Stimulated activated CD4-positive, alpha-beta T cell treated with anti-CD3 and anti-CD28 coated beads, Interleukin-4, amount 100 ng/mL, for 48 hours (primary cell): ENCODE measurements at places on chromosomes 5 and 9.

GRCh38 chr9:11233696-11234095 is 620.9 kb upstream of the PTPRD start:
- no peak for DNase-seq

GRCh38 chr9:84772511-84772910 is 103.0 kb downstream of the NTRK2 start:
- DNase-seq: no peak

DNA sequence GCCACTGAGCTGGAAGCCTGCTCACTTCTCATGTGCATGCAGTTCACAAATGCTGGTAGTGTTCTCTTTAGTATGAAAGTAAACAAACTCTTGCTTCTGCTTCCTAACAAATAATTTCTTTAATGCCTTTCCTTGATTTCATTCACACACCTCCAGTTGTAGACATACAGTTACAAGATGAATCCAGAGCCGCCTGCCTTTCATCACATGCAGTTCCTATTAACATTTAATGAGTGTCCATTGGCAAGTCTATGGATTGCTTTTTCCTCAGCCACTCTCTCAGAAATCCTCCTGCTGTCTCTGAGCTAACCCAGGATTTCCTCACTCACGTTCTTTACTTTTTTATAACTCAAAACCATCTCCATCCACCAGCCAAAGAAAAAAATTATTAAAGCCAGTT is 408.6 kb downstream of the BNC2 start:
- DNase-seq: no peak

- no peak for DNase-seq
These were observed 71.5 kb downstream of the ACER2 start for GRCh38 chr9:19480345-19480744.

DNA sequence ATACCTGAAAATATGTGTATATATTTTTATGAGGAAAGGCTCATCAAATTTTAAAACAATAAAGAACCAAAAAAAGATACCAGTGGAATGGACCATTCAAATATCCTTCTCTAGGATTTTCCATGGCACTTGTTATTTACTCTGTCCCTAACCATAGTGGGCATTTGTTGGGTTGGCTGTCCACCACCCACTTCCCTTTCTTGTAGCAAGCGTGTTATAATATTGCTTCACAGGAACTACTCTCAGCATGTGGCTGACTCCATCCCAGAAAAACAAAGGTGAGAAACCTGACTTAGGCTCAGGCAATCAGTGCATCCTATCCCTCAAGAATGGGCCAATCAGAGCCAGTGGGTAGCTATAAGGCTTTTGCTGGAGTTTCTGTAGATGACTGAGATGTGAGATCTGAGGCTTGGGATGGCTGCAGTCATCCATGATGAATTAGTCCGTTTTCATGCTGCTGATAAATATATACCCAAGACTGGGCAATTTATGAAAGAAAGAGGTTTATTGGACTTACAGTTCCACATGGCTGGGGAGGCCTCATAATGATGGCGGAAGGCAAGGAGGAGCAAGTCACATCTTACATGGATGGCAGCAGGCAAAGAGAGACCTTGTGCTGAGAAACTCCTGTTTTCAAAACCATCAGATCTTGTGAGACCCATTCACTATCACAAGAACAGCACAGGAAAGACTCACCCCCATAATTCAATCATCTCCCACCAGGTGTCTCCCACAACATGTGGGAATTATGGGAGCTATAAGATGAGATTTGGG is 17.2 kb downstream of the C5orf63 start:
- no peak for DNase-seq

GRCh38 chr5:158519433-158520021 is 580.2 kb downstream of the EBF1 start:
- DNase-seq: no peak

- no peak for DNase-seq
These were observed 739.3 kb upstream of the ZNF608 start for GRCh38 chr5:125485771-125486170.

DNA sequence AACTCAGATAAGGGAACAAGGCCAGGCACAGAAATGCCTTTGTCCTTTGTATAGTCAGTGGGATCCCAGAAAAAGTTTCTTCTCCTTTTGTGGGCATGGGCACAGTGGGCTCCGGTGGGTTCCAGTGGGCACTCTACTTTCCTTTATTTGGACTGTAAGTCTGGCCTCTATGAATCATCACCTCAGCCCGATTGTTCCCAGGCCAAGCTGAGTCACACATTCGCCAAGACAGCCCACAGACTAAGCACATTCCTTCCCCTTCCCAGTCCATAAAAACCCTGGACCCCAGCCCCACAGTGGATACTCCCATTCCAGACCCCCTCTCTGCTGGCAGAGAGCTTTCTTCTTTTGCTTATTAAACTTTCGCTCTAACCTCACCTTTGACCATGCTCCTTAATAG is 165.0 kb downstream of the FBXL17 start:
- no peak for DNase-seq

- DNase-seq: no peak
These were observed 69.1 kb downstream of the PSAT1 start for GRCh38 chr9:78365748-78366697.

- DNase-seq: no peak
These were observed 11.8 kb downstream of the CARD19 start for GRCh38 chr9:93107825-93108161.

DNA sequence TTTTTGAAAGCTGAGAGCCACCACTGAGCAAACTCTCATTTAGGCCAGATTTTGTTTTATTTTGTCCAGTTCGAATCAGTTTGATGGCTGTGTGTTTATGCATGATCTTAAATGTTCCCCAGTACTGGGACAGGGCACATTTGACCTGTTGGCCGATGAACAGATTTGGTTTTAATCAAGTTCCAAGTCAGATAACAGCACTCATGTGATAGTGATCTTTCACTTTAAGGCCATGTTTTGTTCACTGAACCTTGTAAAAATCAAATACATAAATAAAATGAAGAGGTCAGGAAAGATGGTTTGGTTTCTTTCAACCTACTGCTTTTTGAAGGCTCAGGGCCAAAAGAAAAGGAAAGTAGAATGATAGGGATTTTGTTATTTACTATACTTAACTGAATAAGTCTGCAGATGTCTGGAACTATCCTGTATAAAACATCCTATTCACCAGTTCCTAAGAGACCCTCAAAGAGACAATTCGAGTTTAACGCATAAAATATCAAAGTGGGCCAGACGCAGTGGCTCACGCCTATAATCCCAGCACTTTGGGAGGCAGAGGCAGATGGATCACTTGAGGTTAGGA is 77.2 kb downstream of the PGM5 start:
- DNase-seq: no peak

- no peak for DNase-seq
These were observed 145.0 kb downstream of the EGFLAM start for GRCh38 chr5:38403406-38403805.

- no peak for DNase-seq
These were observed 73.8 kb downstream of the DAB2IP start for GRCh38 chr9:121725008-121725775.

- no peak for DNase-seq
These were observed 218.4 kb downstream of the SPATA31D1 start for GRCh38 chr9:82206946-82207345.

DNA sequence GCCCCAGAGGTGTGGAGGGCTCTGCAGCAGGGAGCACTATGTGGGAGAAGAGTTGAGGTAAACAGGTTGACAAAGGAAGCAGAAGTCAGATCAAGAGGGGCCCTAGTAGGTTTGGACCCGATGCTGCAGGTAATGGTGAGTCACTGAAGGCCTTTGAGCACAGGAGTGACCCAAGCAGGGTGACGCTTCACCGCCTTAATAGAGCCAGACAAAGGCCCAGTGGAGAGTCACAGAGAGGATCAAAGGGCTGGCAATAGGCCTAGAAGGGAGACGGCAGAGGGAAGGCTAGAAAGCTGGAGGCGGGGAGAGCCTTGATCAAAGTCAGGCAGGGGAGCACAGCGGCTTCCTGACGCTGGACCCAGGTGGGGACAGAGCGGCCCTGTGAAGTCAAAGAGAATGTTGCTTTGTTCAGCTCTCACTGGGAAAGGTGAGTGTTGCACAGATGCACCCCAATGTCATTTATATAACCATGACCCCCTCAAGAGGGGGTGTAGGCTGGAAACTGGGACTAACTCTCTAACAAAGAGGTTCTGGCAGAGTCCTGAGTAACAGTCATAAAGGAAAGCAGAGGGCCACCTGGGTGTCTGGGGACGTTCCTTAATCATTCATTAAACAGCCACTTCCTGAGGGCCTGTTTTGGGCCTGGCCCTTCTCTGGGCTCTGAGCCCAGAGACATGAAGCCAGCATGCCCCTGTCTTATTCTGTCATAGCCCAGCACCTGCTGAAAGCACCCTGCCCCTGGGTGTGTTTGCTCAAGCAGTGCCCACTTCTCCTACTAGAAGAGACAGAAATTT is 9.8 kb upstream of the CPLX2 start:
- DNase-seq: no peak

- no peak for DNase-seq
These were observed 1.2 kb downstream of the VCAN start for GRCh38 chr5:83472508-83473345.

DNA sequence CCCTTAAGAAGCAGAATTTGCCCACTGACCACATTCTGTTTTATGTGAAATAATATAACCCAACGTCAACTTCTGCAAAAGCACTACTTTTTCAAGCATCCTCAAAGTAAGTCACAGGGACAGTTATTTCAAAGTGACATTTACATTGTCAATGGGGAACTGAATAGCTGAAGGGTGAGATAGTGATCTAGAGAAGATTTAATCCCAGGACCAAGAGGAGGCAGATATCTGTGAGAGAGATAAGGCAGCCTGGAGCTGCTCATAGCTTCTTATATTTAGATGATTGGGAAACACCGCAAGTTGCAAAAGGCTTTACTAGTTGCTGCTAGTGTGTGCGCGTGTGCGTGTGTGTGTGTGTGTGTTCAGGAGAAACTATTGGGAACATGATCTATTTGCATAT is 210.4 kb upstream of the RFX3 start:
- no peak for DNase-seq

GRCh38 chr5:95960667-95961616 is 709 bp downstream of the ELL2 start:
- DNase-seq: peak; percentile 63

GRCh38 chr5:56166671-56167385 is 66.3 kb downstream of the ANKRD55 start:
- no peak for DNase-seq

- DNase-seq: no peak
These were observed 1429.3 kb downstream of the EFNA5 start for GRCh38 chr5:106241409-106241808.
